BJ (cell line): ENCODE measurements at places on chromosomes 7 and 10. TPM values are rescaled to one million over a fixed set of nuclear protein-coding genes. Genes with fewer than 3 reads are reported as not detected.

- DNase-seq: no peak
These were observed 258.1 kb upstream of the IGFBP3 start for GRCh38 chr7:46179061-46179610.

- DNase-seq: no peak
These were observed 1.7 kb upstream of the C7orf25 start for GRCh38 chr7:42913591-42913990.

GRCh38 chr7:1693991-1694524 lies 24.0 kb downstream of the ELFN1 start:
- no peak for DNase-seq

- no peak for DNase-seq
These were observed 32.0 kb upstream of the ZCCHC24 start for GRCh38 chr10:79477456-79477855.

GRCh38 chr10:18689498-18689897 lies 30.3 kb downstream of the ARL5B start:
- no peak for DNase-seq

The CNTNAP2 gene
- polyA plus RNA-seq: not detected in 2 replicates

DNA sequence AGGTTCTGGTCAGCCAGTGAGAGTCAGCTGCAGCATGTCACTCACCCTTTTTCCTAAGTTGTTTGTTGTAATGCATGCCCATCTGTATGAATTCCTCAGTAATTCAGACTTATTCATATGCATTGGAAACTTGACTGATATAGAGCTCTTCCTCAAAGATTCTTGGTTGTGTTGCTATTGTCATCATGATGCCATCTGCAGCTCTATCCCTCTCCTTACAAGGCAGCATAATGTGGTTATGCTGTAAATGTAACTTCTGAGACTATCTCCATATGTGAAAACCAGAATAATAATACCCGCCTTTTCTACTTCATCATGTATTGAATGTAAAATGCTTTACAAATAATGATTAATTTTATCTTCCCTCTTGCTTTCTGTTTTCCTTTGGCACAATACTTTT lies 252.6 kb upstream of the MTPN start:
- no peak for DNase-seq

GRCh38 chr10:6579183-6579903 lies 733 bp downstream of the PRKCQ start:
- DNase-seq: no peak

DNA sequence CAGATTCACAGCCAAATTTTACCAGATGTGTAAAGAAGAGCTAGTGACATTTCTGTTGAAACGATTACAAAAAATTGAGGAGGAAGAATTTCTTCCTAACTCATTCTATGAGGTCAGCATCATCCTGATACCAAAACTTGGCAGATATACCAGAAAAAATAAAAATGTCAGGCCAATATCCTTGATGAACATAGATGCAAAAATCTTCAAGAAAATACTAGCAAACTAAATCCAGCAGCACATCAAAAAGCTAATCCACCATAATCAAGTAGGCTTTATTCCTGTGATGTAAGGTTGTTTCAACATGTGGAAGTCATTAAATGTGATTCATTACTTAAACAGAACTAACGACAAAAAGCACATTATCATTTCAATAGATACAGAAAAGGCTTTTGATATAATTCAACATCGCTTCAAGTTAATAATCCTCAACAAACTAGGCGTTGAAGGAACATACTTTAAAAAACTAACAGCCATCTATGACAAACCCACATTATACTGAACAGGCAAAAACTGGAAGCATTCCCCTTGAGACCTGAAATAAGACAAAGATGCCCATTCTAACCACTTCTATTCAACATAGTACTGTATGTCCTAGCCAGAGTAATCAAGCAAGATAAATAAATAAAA lies 807.7 kb upstream of the ZWINT start:
- no peak for DNase-seq

The TSPAN13 gene
- polyA plus RNA-seq: 4.6 and 12.6 TPM in 2 replicates

- DNase-seq: no peak
These were observed 15.5 kb downstream of the CYTH3 start for GRCh38 chr7:6256677-6257535.

The LAMB1 gene
- polyA plus RNA-seq: 171 and 204 TPM in 2 replicates

The IGFBP1 gene
- not detected in 2 replicates for polyA plus RNA-seq

The CYP3A7 gene
- not detected in 2 replicates for polyA plus RNA-seq

The TSPAN15 gene
- polyA plus RNA-seq: 0.94 and 1.2 TPM in 2 replicates

DNA sequence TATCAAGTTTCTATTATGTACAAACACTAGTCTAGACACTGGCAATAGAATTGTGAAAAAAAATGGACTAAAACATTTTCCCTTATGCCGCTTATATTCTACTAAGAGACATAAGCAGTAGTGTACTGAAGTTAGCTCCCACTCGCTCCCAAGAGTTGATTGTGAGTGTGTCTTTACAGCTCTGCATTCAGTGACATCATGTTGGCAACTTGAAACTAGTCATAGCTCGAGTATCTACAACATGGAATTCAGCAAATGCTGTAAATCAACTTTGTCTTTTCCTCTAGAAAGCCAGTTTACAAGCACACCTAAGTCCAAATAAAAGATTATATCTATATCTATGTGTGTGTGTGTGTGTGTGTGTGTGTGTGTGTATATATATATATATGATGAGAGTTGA lies 58.8 kb upstream of the MAGI2 start:
- no peak for DNase-seq

- DNase-seq: no peak
These were observed 64.4 kb upstream of the EBF3 start for GRCh38 chr10:130028465-130028819.

The TMEM196 gene
- polyA plus RNA-seq: not detected in 2 replicates

GRCh38 chr7:101531726-101532357 lies 97.3 kb downstream of the MYL10 start:
- no peak for DNase-seq

- DNase-seq: no peak
These were observed 45.8 kb downstream of the PDK4 start for GRCh38 chr7:95550546-95550945.

DNA sequence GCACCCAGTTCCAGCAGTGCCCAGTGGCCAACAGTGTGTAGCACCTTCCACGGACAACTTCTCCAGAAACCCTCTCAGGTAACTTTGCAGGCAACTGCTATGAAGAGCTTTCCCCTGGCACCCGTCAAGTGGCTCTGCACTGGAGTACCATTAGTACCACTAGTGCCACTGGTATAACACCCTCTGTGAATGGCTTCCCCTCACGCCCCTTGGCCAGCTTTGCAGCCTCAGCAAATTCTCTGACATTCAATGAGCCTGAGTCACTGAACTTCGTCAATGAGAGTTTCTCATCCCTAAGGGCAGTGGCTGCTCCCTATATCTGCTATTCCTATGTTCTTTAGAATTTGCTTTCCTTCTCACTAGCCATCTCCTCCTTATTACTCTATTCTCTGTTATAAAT lies 7.6 kb upstream of the HERPUD2 start:
- no peak for DNase-seq

- no peak for DNase-seq
These were observed 166.7 kb downstream of the POU6F2 start for GRCh38 chr7:39144420-39144819.

DNA sequence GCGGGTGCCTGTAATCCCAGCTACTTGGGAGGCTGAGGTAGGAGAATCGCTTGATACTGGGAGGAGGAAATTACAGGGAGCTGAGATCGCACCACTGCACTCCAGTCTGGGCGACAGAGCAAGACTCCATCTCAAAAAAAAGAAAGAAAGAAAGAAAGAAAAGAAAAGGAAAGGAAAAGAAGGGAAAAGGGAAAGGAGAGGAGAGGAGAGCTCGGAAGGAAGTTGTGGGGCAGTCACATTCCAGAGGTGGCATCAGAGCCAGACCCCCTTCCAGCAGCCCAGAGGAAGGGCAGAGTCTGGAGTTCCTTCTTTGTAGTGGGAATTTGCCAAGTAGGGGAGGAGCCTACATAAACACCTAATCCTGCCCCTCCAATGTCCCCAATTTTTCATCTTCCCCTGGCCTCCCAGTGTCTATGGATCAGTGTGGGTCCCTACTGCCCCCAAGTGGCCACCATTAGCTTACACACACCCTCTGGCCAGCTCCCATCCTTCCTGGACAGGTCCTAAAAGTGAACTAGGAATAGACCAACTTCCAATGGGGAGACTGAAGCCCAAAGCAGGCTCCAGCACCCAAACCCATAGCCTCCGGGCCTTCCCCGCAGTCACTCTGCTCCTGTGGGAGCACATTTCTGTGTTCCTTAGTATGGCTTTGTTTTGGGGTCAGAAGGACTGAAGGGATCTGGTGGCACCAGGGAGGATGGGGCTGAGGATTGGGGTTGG lies 39.6 kb upstream of the HSPB1 start:
- no peak for DNase-seq

The GOT1 gene
- polyA plus RNA-seq: 41.4 and 53.3 TPM in 2 replicates

- no peak for DNase-seq
These were observed 14.5 kb downstream of the SH2D4B start for GRCh38 chr10:80552151-80552646.

GRCh38 chr7:4174884-4175283 lies 507.2 kb upstream of the FOXK1 start:
- DNase-seq: no peak
